ENCODE measurements at places on chromosomes 4 and X. TPM values are rescaled to one million over a fixed set of nuclear protein-coding genes. Genes with fewer than 3 reads are reported as not detected.

The USP17L27 gene
- total RNA-seq = not detected

The IL2RG gene
- total RNA-seq = 129 TPM

The USP26 gene
- not detected for total RNA-seq

The LAMP2 gene
- total RNA-seq = 77.2 TPM

The RPL34 gene
- total RNA-seq = 1,227 TPM

The OGT gene
- 226 TPM for total RNA-seq

The SMIM43 gene
- total RNA-seq = 1.5 TPM

The RAB9B gene
- 0.44 TPM for total RNA-seq

The TLR6 gene
- 55.1 TPM for total RNA-seq

The MAGEC1 gene
- not detected for total RNA-seq

The TCEANC gene
- total RNA-seq = 7.0 TPM

The WDR17 gene
- 4.2 TPM for total RNA-seq

The MAGEA8 gene
- total RNA-seq = not detected

The SLC49A3 gene
- 25.6 TPM for total RNA-seq

The TEX11 gene
- 0.98 TPM for total RNA-seq

The XKRX gene
- 1.1 TPM for total RNA-seq

The ASIC5 gene
- total RNA-seq = not detected

The F8A3 gene
- total RNA-seq = 26.4 TPM

The ATP2B3 gene
- total RNA-seq = not detected

The WNK3 gene
- total RNA-seq = 0.83 TPM

The FIP1L1 gene
- 56.4 TPM for total RNA-seq

The FAT1 gene
- total RNA-seq = 20.0 TPM

The CYLC1 gene
- total RNA-seq = not detected

The SORCS2 gene
- total RNA-seq = 0.77 TPM

The CFAP299 gene
- total RNA-seq = not detected

The TNMD gene
- not detected for total RNA-seq

The CLGN gene
- total RNA-seq = 0.25 TPM

The DUX4 gene
- not detected for total RNA-seq

The KDR gene
- total RNA-seq = 21.0 TPM

The ABCG2 gene
- total RNA-seq = 3.0 TPM

The UGT2B17 gene
- total RNA-seq = not detected

The KIF4A gene
- 2.4 TPM for total RNA-seq

The DCLK2 gene
- 2.7 TPM for total RNA-seq

The GAB3 gene
- total RNA-seq = 32.4 TPM

The TRIML2 gene
- total RNA-seq = not detected

The MGARP gene
- not detected for total RNA-seq

The ARL9 gene
- total RNA-seq = 0.30 TPM

The MAPK10 gene
- 7.3 TPM for total RNA-seq

The EBP gene
- 25.1 TPM for total RNA-seq
